ENCODE measurements at places on chromosomes 7 and 10.

DNA sequence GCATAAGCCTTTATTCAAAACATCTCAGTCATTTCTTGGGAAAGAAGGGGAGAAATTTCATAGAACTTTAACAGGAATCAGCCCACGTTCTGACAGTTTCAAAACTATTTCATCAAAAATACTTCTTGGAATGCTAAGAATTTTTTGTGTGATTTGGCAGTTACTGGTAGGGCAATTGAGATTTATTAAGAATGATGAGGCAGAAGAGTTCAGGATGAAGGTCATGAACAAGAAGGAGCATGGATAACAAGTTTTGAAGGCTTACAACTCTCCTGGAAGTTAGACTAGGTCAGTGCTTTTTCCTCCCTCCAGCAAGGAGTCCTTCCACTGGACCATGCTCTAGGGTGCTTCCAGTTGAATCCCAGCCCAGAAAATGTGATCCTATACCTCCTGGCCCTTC, 569.9 kb downstream of the ANKRD7 start:
- no peak for DNase-seq

DNA sequence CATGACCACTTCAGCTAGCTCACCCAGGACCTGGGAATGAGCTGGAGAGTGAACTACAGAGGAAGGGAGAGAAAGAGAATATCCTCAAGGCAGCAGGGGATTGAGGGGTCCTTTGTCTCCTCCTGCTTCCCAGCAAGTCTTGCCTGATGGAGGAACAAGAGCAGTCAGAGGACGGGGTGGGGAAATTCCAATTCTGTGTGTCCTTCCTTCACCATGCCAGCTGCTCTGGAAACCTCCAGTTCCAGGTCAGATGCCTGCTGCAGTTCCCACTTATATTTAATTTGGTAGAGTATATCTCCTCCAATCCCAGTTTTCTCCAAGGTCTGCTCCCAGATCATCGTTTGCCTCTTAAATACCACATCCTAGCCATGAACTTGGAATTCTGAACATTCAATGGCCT, 21.4 kb upstream of the LEP start:
- DNase-seq: no peak

DNA sequence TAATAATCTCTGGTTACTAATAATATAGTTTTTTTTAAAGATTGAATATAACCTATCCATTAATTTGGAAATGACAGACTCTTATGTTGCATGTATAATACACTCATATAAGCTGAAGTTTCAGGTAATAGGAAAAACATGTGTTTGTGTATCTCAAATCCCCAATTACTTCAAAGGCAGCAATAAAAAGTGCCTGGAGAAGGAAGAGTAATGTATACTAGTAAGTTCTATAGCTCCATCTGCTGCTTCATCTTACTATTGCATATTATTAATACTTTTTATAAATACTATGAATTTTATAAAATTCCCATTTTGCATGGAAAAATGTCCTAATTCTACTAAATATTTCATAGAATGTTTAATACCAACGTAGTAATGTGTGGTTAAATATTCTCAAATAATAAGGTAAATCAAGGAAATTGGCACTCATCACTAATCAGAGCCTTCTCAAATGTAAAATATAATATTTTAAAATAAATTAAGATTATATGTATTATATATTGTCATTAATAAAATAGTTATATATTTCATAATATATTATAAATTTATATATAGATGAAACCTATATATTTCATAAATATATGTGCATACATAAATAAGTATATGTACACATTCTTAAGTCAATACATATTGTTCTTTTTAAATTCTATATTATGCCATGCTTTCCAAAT, 311.9 kb downstream of the HGF start:
- no peak for DNase-seq

DNA sequence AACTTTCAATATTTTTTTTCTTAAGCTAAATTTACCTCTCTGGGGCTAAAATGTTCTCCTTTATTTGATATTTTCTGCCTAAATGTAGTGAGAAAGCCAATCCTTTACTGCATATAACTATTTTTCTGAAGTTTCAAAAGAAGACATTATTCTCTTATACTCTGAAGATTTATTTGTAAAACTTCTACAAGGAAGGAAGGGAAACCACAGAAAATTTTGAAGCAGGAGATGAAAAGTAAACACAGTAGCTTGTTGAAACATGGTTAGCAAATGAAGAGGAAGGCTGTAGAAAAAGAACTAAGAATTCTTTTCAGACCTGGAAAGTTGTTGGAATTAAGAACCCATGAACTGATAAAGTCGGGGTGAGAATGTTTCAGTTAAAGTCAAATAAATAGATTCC, 330.3 kb downstream of the HGF start:
- no peak for DNase-seq

DNA sequence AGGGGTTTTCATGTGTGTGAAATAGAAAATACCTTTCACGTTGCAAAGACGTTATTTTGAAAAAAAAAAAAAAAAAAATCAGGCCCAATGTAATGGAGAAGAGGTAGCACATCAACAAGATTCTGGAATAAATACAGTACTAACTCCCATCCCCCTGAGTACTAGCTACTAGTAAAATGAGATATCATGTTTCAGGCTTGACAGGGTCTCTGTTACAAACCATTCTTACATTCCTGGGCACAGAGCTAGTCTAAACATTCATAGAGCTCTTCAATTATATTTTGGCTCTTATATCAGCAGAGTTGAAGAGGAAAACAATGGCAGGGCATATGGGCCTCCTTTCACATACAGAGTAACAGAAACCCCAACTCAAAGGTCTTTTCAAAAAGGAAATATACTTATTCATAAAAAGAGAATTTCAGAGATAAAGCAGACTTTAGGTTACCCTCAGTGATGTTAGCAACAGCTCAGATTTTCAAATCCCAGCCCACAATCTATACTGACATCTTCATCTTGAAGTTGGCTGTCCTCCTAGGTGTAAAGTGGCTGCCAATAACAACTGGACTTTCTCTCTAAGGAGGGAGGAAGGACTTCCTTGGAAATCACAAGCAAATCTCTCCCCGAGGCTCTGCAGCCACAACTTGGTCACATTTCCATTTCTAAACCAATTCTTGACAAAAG, 18.6 kb downstream of the C7orf33 start:
- no peak for DNase-seq

- no peak for DNase-seq
Observed at GRCh38 chr10:64430690-64431323, 909.6 kb downstream of the REEP3 start.
